ENCODE measurements at places on chromosomes 5 and 9.
A peak's percentile ranks its signal among the peaks of the same experiment; 100 is the strongest.

DNA sequence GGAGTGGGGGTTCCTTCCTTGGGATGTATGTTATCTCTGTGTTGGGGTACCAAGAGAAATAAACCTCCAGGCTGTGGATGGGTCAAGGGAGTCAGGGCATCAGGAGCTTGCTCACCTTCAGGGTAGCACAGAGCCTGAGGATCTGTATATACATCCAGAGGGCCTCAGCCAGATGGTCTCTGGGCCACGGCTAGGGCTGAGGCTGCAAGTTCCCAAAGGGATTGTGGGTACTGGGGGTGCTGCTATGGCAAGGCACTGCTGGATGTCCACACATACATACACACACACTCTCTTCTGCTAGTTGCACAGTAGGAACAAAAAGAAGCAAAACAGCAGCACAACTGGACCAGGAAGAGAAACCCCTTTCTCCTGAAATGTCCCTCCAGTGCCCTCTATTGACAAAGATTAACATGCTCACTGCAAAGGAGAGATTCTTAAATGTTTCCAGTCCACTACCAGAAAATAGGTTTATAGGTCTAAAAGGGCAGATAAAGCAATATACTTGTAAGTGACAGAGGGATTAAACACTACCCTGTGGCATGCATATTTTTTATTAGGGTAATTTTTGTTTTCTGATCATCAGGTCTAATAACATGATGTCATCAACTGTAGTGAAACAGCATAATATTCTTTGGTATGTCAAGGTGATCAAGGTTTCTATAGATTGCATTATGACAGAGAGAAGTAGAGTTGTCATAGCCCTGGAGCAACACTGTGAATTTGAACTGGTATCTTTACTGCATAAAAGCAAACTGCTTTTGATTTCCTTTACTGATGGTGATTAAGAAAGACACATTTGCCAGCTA is 56.3 kb upstream of the KCNN2 start:
- peak; percentile 18 for DNase-seq

DNA sequence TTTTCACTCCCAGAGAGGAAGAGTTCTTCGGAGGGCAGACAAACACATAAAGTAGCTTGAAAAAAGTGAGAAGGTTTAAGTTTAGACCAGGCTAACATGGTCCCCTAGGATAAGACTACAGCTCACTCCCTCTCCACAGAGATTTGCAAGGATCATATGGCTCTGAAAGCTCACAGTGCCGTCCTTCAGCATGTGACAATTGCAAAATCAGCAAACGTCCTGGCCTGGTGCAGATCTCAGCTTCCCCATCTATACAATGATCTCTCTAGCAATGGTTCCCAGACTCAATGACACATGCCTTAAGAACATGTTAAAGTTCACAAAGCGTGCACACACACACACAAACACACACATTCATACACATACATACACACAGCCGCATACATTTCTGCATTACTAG is 327.6 kb downstream of the ACTL7B start:
- no peak for DNase-seq

- no peak for DNase-seq
Observed at GRCh38 chr5:128487041-128487440, 51.0 kb downstream of the FBN2 start.

DNA sequence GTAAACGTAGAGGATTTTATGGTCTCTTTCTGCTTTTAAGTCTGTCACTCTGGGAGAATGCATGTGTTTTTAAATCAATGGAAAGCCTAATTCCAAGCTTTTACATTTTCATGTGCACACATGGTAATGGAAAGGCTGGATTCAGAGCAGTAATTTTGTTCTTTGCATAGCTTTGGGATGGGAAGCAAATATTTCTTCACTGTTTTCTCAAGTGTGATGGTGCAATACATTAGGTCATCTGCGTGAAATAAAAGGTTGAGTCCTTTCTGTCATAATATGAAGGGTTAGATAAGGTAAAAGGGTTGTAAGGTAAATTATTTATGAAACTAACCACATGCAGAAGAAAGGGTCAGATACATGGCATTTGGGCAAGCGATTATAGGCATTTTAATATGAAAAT is 88.2 kb upstream of the NR3C1 start:
- DNase-seq, result no peak

DNA sequence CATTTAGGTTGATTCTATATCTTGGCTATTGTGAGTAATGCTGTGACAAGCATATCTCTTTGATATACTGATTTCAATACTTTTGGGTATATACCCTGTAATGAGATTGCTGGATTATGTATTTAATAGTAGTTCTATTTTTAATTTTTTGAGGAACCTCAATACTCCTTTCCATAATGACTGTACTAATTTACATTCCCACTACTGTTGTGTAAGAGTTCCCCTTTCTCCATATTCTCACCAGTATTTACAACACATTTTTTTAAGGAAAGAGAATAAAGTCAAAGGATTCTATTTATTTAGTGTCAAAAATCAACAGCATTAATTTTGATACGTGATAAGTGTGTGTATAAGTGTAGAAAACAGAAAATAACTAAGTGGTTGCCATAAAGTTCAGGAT is 356.4 kb upstream of the EDIL3 start:
- no peak for DNase-seq

- no peak for DNase-seq
Observed at GRCh38 chr9:125240649-125240999, 519 bp downstream of the HSPA5 start.

- DNase-seq, result no peak
Observed at GRCh38 chr9:86714999-86715398, 232.3 kb downstream of the GAS1 start.

DNA sequence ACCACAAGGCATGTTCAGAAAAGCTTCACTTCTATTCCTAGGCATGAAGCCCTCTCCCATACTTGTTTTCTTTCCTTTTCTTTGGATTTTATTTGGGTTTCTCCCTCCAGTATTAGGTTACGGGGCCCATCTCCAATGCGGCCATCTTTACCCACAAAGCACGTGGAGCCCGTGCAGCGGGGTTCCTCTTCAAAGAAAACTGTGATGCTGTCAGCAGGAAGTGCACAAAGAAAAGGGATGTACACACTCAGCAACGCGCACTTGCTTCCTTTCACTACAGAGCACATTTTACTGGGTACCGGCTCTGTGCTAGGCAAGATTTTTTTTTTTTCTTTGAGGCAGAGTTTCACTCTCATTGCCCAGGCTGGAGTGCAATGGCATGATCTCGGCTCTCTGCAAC is 106.6 kb downstream of the COL23A1 start:
- DNase-seq, result no peak

- peak; percentile 82 for DNase-seq
Observed at GRCh38 chr5:31855134-31856040, 216.5 kb downstream of the PDZD2 start.

DNA sequence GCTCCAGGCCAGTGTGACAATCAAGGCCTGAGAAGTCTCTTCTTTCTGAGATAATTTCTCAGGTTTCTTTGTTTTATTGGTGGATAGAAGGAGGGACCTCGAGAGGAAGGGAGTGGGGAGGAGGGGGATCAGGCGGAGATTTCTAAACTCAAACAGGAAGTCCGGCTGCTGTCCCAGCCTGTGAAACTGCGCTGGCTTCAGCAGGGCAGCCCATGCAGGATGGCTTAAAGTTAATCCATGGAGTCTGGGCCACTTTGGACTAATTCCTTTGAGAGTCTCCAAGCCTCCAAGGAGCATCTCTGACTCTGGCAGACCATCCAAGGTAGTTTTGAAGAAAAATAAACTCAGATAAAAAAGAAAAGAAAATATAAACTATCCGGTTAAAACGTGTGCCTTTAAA is 378.5 kb downstream of the MLLT3 start:
- no peak for DNase-seq

DNA sequence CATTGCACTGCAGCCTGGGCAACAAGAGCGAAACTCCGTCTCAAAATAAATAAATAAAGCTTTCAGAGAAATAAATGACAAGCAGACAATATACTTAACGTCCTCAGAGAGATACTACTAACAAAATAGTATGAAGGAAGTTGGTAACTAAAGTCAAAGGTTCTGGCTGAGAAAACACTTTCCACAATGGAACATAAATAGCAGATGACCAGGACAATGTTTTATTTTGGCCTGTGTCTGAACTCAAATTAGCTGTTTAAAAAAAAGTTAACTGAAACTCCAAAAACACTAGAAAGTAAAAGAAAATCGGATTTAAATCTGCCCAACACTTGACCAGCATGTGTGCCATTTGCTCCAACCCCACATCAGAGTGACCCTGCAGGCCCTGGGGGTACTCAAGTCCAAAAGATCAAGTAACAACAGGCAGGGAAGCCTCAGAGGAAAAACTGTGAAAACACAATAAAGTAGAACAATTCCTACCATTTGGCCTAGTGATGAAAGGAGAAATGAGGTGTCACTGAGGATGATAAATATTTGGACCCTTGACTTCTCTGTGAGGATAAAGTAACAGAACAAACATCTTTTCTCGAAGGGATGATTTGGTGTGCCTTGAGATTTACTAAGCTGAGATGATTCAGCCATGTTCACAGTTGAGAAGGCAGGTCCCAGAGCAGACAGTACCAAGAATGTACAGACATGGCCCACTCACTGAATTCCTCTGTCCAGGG is 47.7 kb downstream of the LHFPL2 start:
- DNase-seq, result no peak

- no peak for DNase-seq
Observed at GRCh38 chr5:55900068-55900467, 48.9 kb downstream of the IL31RA start.

- peak; percentile 19 for DNase-seq
Observed at GRCh38 chr5:140402258-140403074, 833 bp downstream of the ANKHD1 start.

GRCh38 chr9:121876658-121877271 is 216.3 kb downstream of the TTLL11 start:
- DNase-seq, result no peak

DNA sequence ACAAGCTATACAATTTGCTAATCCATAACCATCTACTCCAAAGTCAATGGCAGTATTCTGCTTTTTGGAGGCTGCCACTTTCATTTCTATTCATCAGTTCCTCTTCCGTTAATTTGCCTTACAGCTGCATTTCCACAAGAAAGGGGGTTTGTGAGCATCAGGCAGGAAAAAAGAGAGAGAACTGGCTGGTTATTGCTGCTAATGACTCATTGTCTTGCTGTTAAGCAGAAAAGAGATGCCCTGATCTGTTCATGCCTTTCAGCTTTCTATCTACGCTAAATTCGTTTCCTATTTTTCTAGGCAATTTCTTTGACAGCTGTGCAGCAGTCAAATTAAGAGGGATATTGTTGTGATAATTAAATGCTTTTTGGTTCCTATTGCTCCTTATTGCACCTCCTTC is 65.9 kb upstream of the GNAQ start:
- DNase-seq, result peak; percentile 79

GRCh38 chr9:92188969-92189781 is 74.0 kb upstream of the SPTLC1 start:
- no peak for DNase-seq

DNA sequence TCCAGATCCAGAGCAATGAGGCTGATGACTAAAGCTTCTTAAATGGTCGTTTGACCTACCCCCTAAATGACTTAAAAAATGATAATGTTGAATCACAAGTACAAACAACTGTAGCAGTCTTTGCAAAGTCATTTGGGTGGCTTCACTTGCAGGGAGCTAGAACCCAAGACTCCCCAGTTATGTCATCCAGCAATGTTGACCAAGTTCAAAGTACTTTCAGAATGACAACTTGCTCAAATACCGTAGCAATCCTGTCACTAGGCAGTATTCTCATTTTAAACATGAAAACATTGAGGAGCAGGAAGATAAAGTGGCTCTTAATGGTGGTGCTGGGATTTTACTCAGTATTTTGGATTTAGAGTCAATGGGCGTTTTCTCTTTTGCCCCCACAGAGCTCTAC is 1217.0 kb upstream of the DMAC1 start:
- DNase-seq, result no peak

GRCh38 chr5:136769900-136770684 is 404.7 kb upstream of the TRPC7 start:
- DNase-seq, result peak; percentile 84

DNA sequence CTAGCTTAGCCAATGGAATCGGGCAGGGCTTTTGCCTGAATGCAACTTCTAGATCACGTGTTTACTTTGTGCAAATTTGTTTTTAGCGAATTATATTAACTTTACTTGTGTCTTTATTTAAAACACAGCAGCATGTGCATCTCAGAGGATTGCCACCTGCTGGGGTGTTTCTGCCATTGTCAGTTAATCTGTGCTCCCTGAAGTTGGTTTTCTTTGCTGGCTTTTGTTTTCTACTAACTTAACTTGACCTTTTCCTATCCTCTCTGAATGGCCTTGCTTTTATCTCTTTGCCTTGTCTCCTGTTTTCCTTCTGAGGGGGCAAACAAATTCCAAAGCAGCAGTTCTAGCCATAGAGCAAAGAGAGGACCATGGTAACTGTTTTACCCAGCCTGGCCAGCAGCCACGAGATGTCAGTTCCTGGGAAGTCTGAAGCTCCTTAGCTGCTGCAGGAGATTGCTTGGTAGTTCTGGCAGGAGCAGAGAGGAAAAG is 67.6 kb downstream of the ARHGEF28 start:
- peak; percentile 15 for DNase-seq

DNA sequence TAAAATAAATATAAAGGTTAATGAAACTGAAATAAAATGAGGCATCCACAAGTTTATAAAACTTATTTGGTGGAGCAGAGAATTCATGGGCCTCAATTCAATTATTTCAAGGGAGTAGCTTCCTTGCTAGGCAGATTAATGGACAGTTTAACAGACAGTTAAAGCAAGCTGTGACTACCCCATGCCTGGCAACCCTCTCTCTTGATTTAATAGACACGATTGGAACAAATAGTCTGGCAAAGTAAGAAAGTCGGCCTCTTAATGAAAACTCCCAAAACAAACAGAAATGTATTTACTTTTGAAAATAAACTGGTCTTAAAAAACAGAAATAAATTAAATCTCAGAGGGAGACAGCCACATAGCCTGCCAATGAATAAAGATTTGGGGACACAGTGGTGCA is 40.1 kb upstream of the ERCC6L2 start:
- no peak for DNase-seq

- no peak for DNase-seq
Observed at GRCh38 chr5:55572600-55572999, 37.8 kb upstream of the PLPP1 start.

- DNase-seq, result no peak
Observed at GRCh38 chr5:168366116-168366515, 74.7 kb downstream of the WWC1 start.

DNA sequence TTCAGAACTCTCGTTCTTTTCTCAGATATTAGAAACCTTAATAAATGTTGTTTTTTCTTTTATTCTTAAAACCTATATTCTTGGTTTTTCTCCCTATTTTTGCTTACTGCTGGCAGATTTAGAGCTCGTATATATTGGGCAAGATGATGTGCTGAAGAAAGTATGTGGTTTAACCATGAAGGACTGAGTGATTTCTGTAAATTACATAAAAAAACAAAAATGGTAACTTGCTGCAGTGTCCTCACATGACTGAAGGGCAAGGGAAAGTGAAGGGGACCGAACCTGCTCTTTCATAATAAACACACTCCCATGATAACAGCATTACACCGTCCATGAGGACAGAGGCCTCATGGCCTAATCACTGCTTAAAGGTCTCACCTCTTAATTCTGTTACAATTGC is 393.8 kb upstream of the ZNF608 start:
- no peak for DNase-seq

DNA sequence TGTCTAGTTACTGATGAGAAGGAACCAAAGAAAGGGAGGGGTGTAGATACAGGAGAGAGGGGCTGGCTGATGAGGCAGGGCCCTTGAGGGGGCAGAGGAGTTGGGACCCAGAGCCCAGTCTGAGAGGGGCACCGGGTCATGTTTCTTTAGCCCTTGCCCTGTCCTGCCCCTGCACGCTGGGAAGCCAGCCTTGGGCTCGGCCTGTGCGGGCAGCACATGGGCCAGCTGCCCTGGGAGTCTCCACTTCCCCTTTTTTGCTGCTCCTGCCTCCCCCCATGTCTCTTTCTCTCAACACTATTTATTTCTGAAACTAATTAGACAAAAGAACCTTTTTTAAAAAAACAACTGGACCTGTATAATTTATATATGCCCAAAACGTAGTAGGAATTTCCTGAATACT is 20.5 kb downstream of the MVB12B start:
- DNase-seq, result no peak
